ENCODE measurements at places on chromosomes 5 and 9. TPM values are rescaled to one million over a fixed set of nuclear protein-coding genes. Genes with fewer than 3 reads are reported as not detected.

GRCh38 chr5:54872810-54873209, 112.6 kb downstream of the ESM1 start:
- no peak for DNase-seq

DNA sequence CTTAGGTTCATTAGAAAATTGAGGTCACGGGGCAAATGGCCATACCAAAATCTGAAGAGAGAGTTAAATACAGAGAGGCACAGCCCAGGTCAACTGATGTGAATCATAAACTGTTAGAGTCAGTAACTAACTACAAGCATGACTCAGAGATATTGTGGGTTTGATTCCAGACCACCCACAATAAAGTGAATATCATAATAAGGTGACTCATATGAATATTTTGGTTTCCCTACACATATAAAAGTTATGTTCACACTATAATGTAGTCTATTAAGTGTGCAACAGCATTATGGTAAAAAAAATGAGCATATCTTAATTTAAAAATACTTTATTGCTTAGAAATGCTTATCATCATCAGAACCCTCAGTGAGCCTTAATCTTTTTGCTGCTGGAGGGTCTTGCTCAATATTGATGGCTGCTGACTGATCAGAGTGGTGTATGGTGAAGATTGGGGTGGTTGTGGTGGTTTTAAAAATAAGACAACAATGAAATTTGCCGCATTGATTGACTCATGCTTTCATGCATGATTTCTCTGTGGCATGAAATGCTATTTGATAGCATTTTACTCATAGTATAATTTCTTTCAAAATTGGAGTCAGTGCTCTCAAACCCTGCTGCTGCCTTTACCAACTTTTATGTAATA, 53.1 kb upstream of the EDIL3 start:
- no peak for DNase-seq

DNA sequence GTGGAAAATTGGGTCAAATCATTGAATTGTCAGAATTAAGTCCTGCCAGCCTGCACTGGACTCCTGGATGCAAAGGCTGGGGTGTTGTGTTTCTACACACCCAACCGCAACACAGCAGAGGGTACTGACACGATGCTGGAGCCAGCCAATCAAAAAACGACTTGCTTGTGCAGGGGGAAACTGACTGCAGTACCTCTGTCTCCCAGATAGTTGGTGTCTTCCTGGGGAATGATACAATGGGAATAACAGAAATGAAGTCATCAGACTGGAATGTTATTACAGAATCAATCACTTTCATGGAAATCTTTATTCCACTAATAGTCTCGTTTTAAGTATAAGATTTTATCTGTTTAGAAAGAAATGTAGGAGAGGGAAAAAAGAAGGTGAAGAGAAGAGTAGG, 330.3 kb downstream of the MLLT3 start:
- no peak for DNase-seq

DNA sequence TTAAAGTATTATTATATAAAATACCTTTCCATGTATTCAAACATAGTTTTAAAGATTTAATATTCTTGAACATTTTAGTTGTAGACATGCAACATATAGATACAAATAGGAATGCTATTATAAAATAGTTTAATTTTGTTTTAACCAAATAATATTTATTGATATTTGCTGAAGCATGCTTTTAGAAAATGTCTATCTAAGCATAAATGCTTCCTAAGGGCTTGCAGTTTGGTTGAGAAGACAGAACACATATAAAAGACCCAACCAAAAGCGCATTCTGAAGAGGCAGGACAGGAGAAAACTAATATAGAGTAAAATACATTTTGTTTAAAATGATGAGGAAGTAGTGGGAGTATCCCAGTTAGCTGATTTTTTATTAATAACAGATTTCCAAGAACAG, 181.5 kb upstream of the ISL1 start:
- no peak for DNase-seq

GRCh38 chr9:88980740-88981203, 10.5 kb upstream of the S1PR3 start:
- no peak for DNase-seq

- DNase-seq: no peak
These were observed 98.7 kb downstream of the RAPGEF6 start for GRCh38 chr5:131536211-131536826.

- peak; percentile 33 for DNase-seq
These were observed 113.0 kb upstream of the TRIM32 start for GRCh38 chr9:116574027-116574679.

DNA sequence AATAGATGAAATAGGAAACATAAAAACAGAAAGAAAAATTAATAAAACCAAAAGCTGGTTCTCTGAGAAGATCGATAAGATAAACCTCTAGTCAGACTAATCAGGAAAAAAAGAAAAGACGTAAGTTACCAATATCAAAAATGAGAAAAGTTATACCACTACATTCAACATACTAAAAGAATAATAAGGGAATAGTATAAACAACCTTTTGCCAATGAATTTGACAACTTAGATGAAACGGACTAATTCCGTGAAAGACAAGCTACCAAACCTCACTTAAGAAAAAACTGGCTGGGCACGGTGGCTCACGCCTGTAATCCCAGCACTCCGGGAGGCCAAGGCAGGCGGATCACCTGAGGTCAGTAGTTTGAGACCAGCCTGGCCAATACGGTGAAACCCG, 7.5 kb downstream of the KIF3A start:
- no peak for DNase-seq

- no peak for DNase-seq
These were observed 198.9 kb upstream of the WWC1 start for GRCh38 chr5:168092209-168093185.

DNA sequence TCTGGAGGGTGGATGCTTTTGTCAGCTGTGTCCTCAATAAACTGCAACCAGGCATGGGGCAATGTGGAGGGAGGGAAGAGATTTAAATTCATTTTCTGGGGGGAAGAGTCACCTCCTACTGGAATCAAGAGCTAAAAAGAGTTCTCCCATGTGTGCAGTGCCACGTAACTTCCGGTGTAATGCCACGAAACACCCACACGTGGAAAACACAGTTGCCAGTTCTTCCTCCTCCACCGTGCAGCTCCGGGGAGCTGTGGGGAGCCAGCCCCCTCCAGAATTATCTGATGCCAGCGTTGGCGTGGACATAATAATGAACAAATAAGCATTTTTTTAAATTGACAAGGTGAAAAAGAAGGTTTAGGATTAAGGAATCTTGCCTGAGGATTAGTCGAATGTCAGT, 32.1 kb upstream of the MED10 start:
- no peak for DNase-seq

- no peak for DNase-seq
These were observed 47.0 kb downstream of the SH3GL2 start for GRCh38 chr9:17625644-17626388.

- no peak for DNase-seq
These were observed 351.4 kb downstream of the SEMA5A start for GRCh38 chr5:9194509-9194908.

DNA sequence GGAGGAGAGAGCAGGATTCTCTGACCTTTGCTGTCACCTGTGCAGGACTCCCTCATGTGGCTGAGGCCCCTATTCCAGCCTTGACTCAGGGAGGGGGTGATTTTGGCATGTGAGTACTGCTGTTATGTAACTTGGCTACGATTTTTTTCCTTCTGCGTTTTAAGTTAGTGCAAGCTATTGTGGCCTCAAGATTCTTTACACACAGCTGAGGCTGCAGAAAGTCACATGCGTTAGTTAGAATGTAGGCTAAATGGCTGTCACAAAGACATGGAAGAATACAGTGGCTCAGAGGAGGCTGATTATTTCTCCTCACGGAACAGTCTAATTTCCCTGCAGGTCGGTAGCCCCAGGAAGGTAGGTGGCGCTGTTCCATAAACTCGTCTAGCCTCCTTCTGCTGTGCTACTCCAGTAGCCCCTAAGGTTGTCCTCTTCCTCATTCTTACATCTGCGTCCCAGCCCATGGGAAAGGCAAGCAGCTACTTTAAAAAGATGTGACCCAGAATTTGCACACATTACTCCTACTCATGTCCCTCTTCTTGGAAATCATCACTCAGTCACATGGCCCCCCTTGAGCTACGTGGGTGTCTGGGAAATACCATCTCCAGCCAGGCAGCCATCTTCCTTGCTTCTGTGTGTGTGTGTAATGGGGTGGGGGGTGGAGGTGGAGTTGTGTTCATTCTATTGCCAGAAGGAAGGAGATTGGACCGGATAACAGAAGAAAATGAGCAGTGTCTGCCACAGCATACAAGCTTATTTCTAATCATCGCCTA, 486.6 kb downstream of the CCDC171 start:
- peak; percentile 11 for DNase-seq

GRCh38 chr9:100170085-100170484, 71.0 kb downstream of the INVS start:
- no peak for DNase-seq

GRCh38 chr5:13749766-13750165, 194.7 kb downstream of the DNAH5 start:
- no peak for DNase-seq

- DNase-seq: peak; percentile 32
These were observed 1.3 kb downstream of the UBE2R2 start for GRCh38 chr9:33818167-33818846.

GRCh38 chr9:82354279-82354659, 365.7 kb downstream of the SPATA31D1 start:
- no peak for DNase-seq

GRCh38 chr9:132800038-132800648, 77.9 kb downstream of the AK8 start:
- DNase-seq: peak; percentile 77

DNA sequence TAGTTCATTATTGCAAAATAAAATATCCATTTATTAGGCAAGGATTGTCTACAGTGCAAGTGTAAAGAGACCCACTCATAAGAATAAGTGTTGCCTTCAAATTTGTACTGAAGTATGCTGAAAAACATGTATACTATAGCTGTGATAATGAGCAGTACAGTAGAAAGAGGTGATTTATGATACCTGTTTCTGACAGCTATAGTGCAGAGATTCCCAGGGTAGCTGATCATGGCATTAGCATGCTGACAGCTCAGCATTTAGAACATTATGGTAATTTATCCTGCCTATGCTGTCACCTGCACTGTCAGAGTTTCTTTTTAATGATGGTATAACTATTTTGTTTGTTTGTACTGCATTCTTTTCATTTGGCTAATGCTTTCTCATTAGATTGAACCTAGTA, 177.6 kb upstream of the TLX3 start:
- DNase-seq: no peak

GRCh38 chr9:15139469-15139868, 167.5 kb downstream of the TTC39B start:
- DNase-seq: no peak

DNA sequence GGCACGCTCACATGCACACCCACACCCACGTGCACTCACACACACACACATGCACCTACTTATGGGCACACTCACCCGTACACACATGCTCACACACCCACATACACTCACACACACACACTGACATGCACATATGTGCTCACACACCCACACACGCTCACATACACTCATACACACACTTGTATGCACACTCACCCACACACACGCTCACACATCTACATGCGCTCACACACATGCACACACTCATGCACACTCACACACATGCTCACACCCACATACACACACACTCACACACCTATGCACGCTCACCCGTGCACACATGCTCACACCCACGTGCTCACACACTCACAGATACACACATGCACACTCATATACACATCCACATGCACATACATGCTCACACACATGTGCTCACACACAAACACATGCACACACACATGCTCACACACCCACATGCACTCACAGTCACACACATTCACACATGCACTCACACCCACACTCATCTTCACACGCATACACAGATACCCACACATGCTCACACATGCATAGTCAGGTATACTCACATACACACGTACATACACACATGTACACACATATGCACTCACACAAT, 138.3 kb downstream of the OLFM1 start:
- DNase-seq: no peak

B4GALT1 gene
- total RNA-seq: 110 TPM

GCNT4 gene
- total RNA-seq: 4.0 TPM

C9 gene
- total RNA-seq: not detected

F12 gene
- total RNA-seq: 5.1 TPM

SOX30 gene
- total RNA-seq: not detected

CDKN2B-AS1 gene
- total RNA-seq: 152 TPM

CD180 gene
- total RNA-seq: 0.82 TPM

ENHO gene
- not detected for total RNA-seq

SOHLH1 gene
- total RNA-seq: not detected

PURA gene
- 20.8 TPM for total RNA-seq

All from transverse colon (tissue), 4 donors.